Mesenteric fat pad (tissue), 1 donor: ENCODE measurements at places on chromosomes 16 and 17. TPM values are rescaled to one million over a fixed set of nuclear protein-coding genes. Genes with fewer than 3 reads are reported as not detected.

TBC1D28 gene
- total RNA-seq = not detected

CDYL2 gene
- total RNA-seq = 24.0 TPM

TMEM238L gene
- not detected for total RNA-seq

NECAB2 gene
- 1.5 TPM for total RNA-seq

PABPN1L gene
- not detected for total RNA-seq

PTGES3L gene
- not detected for total RNA-seq

LGALS9B gene
- total RNA-seq = not detected

ITGAL gene
- 6.8 TPM for total RNA-seq

MPV17L gene
- 14.4 TPM for total RNA-seq

KCNJ12 gene
- total RNA-seq = 2.5 TPM

PMFBP1 gene
- 0.39 TPM for total RNA-seq

ZFPM1 gene
- 4.8 TPM for total RNA-seq

SLC16A13 gene
- 2.9 TPM for total RNA-seq

WNT3 gene
- total RNA-seq = 1.9 TPM

ZNF688 gene
- total RNA-seq = 12.1 TPM

PRR29 gene
- 0.90 TPM for total RNA-seq

CCL4L2 gene
- total RNA-seq = 1.2 TPM

CCL16 gene
- total RNA-seq = not detected

GDPD1 gene
- total RNA-seq = 1.2 TPM

RAPGEFL1 gene
- total RNA-seq = 10.1 TPM
